ENCODE measurements at places on chromosomes 11 and 22.

DNA sequence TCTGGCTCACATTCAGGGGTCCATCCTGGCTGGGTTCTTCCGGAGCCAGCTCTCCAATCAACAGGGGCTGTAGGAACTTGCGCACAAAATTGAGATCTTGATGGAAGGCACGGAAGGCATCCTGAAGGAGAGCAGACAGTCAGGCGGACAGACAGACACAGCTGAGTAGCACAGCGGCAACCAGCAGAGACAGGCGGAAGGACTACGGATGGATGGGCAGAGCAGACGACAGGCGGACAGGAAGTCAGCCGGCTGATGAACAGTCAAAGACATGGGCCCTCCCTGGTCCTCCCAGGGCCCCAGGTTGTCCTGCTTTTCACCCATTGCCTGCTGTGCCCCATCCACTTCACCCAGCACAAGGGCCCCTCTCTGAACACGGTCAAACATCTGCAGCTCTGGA lies 11.3 kb downstream of the FADS3 start:
- no peak for DNase-seq

DNA sequence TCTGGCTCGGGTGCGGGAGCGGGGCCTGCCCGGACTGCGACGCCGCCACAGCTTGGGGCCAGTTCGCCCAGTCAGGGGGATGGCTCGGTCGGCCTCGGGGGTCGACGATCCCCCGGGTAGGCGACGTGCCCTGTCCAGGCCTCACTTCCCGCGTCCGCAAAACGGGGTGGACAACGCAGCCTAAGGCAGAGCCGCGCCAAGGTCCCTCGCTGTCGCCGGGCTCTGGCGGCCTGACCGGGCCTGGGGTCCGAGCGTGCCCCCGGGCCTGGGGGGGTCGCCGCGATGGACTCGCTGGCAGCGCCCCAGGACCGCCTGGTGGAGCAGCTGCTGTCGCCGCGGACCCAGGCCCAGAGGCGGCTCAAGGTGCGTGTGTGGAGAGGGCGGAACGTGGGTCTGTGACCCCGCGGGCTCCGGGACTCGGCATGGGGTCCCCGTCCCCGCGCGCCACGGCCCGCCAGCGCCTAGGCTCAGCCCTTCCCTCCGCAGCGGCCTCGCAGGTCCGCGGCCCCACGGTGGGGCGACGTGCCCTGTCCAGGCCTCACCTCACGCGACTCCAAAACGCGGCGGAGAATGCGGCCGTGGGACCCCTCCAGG lies 4.2 kb downstream of the SEPTIN5 start:
- DNase-seq = no peak

DNA sequence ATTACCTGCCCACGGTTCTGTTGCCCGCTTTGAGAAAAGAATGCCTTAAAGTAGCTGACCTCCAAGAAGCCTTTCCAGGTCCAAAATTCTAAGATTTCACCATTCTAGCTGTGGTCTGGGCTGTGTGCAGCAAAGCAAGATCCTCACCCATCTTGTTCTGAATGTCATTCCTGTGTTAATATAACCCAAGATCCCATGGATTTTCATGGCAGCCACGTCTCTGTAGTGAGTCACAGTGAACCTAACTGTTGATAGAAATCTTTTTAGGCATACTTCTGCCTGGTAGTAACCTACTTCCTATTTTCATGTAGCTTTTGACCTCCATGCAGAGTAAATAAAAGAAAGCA lies 210.0 kb downstream of the NAV2 start:
- DNase-seq = no peak

DNA sequence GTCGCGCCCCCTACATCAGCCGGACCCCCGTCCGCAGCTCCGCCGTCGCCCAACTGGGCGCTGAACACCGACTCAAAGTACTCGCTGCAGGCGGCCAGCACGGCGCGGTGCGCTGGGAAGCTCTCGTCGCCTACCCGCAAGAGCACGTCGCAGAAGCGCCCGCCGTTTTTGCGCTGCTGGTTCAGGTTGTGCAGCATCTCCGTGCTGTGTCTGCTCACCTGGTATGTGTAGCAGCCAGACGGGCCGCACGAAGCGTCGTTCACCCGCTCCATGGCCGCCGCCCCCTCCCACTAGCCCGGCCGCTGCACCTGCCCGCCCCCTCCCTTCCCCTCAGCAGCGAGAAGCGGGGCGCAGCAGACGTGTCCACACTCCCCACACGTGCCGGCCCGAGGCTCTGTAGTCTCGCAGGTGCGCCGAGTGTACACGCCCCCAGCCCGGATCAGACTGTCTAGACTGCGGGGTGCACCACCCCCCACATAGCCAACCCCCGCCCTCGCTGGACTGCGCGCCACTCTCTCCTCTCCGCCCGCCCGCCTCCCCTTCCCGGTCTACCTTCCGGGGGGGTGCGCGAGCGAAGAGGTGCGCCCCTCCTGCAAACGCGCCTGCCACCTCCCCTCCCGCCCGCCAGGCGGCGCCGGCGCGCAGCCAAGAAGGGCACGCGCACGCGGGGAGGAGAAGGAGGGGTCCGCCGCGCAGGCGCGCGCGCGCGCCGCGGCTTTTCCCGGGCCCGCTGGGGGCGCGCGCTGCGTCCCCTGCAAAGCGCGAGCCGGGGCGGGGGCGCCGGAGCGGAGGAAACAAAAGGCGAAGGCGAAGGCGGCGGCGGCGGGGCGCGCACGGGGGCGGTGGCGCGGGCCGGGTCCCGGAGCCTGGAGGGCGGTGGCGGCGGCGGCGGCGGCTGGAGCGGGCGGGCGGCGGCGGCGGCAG lies 553 bp downstream of the PATZ1 start:
- peak; percentile 7 for DNase-seq

GRCh38 chr22:40329466-40329865 lies 16.8 kb upstream of the ADSL start:
- DNase-seq = no peak

DNA sequence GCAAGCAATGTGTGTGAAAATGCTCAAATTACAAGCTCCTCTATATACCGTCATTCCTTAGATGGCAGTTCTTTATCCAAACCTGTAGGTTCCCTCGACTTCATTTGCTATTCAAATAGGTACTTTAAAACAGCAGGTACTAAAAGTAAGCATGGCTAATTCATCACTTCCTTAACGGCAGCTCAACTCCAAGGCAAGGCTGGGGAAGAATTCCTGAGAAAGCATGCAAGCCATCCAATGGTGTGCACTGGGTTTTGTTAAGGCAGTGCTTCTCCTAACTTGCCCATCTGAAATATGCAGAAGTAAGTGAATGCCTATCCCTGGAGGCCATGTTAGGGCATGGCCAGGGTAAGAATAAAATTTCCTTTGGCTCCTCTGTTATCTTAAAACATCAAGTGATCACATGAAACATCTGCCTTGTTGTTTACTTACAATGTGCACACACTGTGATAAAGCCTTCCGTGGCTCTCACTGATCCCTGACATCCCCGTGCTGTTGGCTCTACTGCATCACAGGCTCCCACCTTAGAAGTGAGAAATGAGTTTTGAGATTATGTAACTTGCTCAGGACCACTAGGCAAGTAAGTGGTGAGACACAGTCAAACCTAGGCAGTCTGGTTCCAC lies 52.1 kb downstream of the SMCO4 start:
- DNase-seq = no peak

GRCh38 chr11:20025332-20025840 lies 134.9 kb downstream of the DBX1 start:
- DNase-seq = no peak

GRCh38 chr22:50704510-50705218 lies 32.0 kb downstream of the SHANK3 start:
- no peak for DNase-seq

GRCh38 chr11:103872748-103873147 lies 163.7 kb upstream of the DDI1 start:
- no peak for DNase-seq

DNA sequence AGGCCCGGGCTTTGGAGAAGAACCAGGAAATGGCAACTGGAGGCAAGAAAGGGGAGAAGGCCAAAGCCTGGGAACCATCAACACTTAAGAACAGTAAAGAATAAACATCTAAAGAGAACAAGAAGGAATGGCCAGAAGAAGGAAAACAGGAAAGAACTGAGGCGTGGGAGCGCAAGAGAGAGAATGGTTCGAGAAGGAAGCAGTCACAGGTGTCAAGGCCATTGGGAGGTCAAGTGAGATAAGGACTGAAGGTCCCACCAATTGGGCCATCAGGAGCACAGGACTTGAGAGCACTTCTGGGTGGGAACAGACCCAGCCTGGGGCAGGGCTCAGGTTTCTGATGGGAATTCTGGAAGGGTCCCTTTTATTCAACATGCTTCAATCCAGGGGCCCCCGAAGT lies 697 bp upstream of the SCGB1A1 start:
- no peak for DNase-seq

DNA sequence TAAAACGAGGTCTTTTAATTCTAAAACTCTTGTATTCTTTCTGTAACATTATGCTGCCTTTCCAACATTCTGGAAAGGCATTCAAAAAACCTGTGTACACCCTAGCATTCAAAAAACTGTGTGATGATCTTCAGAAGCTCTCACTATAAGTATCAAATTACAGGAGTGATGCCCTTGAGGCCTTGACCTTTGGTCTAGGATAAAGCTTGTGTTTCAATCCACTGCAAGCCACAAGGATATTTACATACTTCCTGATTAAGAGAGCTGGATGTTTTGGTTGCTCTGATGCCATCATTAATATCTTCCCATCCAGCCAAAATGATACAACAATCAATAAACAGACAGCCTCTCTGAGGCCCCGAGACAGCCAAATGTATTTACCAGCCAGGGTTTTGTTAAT lies 11.9 kb downstream of the CLPB start:
- DNase-seq = no peak

GRCh38 chr22:48700566-48701295 lies 1126.9 kb downstream of the BRD1 start:
- DNase-seq = peak; percentile 1

DNA sequence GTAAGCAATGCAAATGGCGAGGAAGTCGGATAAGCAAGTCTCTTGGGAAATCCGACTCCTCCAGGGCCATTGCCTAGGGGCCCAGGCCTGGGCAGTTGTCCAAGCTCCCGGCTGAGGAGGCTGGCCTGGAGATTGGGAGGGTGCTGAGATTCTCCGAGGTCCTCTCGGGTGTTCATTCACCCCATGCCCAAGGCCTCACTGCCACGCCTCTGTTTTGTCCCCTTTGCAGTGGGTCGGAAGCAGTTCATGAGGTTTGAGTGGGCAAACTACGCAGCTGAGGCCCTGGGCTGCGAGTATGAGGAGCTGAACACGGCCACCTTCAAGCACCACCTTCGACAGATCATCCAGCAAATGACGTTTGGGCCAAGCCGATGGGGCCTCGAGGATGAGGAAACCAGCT lies 81.3 kb downstream of the MYO18B start:
- no peak for DNase-seq
